ENCODE measurements at places on chromosomes 4 and X.

- no peak for DNase-seq
Observed at GRCh38 chr4:35942092-35942491, 302.2 kb downstream of the ARAP2 start.

GRCh38 chrX:118621081-118621759 is 106.2 kb upstream of the IL13RA1 start:
- no peak for DNase-seq

GRCh38 chr4:4499438-4500123 is 42.3 kb downstream of the STX18 start:
- DNase-seq, result no peak

DNA sequence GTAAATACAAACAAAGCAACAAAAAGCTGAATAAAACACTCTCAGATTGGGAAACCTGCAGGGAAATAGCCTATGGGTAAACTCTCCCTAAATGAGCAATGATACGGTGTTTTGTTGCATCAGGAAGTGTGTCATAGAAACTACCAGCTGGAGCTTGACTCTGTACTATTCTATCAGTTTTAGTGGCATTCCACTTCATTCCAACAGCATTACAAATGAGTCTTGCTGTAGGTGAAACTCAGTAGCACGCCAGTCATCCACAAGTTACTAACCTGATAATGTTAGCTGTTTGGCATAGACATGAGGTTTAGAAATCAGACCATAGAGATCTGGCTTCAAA is 24.9 kb downstream of the FGFBP1 start:
- DNase-seq, result no peak

GRCh38 chrX:80331285-80331684 is 89.0 kb upstream of the TENT5D start:
- DNase-seq, result no peak

DNA sequence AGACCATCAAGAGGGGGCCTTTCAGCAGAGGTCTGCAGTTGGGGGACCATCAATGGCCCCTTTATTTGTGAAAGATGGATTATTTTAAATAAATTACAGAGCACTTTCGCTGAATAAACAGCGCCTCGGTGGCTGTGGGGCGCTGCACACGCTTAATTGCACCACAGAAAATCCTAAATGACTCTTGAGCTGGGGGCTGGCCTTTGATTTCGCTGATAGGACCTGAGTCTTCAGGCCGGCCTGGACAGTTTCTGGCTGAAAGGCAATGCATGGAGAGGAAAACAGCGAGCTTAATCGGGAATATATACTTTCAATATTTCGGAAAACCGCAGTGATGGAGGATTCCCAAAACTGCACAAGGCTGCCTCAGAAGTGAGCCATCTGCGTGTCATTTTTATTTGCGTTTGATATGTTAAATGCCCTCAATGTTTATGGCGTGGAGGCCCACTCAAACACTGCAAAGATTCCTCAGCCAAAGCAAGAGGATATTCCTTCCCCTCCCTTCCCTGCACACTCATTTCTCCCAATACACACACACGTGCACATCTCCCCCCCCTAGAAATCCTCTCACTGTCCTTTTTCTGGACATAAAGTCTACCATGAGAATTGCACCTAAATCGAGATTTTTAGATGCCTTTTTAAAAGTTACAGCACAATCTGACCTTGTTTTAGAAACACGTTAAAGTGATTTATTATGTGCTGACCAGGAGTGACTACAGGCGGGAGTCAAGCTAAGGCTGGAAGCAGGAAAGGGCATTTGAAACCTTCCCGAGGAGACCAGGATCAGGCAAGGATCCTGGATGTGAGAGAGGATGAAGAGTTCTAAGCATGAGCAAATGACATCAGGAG is 340.7 kb downstream of the RAB28 start:
- peak; percentile 78 for DNase-seq

- peak; percentile 35 for DNase-seq
Observed at GRCh38 chr4:176376032-176376614, 56.4 kb downstream of the SPCS3 start.

DNA sequence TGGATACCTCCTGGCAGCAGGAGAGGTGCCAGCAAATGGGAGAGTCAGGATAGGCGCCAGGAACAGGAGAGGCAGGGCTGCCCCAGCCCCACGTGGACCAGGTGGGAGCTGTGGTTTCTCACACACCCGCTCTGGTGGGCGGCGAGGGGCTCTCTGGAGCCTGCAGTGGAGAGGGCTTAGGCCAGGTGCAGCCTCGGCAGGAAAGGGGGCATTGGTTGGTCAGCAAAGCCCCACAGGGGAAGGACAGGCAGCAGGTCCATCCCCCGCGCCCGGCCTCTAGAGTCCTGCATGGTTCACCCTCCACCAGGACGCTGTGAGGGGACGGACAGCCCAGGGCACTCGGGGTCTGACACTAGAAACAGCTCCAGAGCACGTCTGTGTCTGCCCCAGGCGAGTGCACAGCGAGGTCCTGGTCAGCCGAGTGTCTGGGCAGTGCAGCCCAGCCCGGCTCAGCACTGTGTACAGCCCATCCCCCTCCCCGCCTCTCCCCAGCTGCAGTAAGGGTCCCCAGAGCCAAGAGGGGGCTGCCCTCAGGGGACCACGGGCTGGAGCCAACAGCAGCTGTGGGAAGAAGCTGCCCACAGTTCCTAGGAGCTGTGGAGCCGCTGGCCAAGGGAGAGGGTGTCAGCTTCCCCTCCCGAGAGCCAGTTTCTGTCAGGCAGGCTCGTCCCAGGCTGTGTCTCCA is 8.2 kb downstream of the ATP5ME start:
- no peak for DNase-seq

DNA sequence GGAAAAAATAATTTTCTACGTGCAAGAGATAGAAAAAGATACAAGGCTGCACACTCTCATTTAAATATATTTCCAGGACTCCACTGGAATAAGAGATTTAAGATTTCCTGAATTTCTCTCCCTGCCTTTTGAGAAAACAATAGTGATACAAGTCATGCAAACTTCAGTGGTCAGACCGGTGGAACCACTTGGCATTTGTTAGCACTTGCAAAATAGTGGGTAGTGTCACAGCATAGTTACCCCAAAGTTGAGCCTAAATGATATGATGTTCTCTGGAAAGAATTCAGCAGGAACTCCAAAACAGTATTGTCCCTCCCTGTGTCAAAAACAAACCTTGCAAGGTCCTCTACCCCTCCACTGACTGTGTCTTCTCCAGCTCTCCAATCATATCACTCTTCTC is 102.3 kb downstream of the ANKRD50 start:
- no peak for DNase-seq

- DNase-seq, result no peak
Observed at GRCh38 chrX:13090339-13091110, 46.1 kb upstream of the FAM9C start.
